Melanocyte of skin (primary cell): ENCODE measurements at places on chromosomes 6 and 20. TPM values are rescaled to one million over a fixed set of nuclear protein-coding genes. Genes with fewer than 3 reads are reported as not detected.

MUCL3 gene
- not detected in 2 replicates for total RNA-seq

AVP gene
- not detected in 2 replicates for total RNA-seq

TGM3 gene
- total RNA-seq = not detected in 2 replicates

GATA5 gene
- not detected in 2 replicates for total RNA-seq

BPIFB6 gene
- total RNA-seq = not detected in 2 replicates

CLVS2 gene
- total RNA-seq = under 0.01 TPM in 1 of 2 replicates, not detected in the other

ARFGEF3 gene
- 1.3 and 1.7 TPM in 2 replicates for total RNA-seq

ECT2L gene
- total RNA-seq = not detected in 2 replicates

EEF1E1 gene
- total RNA-seq = 30.2 and 34.4 TPM in 2 replicates

SLC4A11 gene
- total RNA-seq = 1.7 and 2.9 TPM in 2 replicates

TMEM244 gene
- not detected in 2 replicates for total RNA-seq

ARMH2 gene
- total RNA-seq = not detected in 2 replicates

DAAM2 gene
- 75.9 and 108 TPM in 2 replicates for total RNA-seq

GRIK2 gene
- 20.4 and 31.7 TPM in 2 replicates for total RNA-seq

GPSM3 gene
- total RNA-seq = 13.3 TPM in 2 replicates

RAET1L gene
- total RNA-seq = not detected in 2 replicates

OPN5 gene
- not detected in 2 replicates for total RNA-seq

ZSCAN16 gene
- total RNA-seq = 1.8 and 2.4 TPM in 2 replicates

C6orf141 gene
- total RNA-seq = not detected in 2 replicates

GTF3C6 gene
- 60.3 and 69.6 TPM in 2 replicates for total RNA-seq

LY86 gene
- total RNA-seq = not detected in 2 replicates

TOX2 gene
- total RNA-seq = under 0.01 TPM in 1 of 2 replicates, not detected in the other

KCNK5 gene
- under 0.01 and 0.15 TPM in 2 replicates for total RNA-seq

ABHD16A gene
- total RNA-seq = 47.0 and 54.6 TPM in 2 replicates

TDP2 gene
- total RNA-seq = 12.0 and 17.4 TPM in 2 replicates

EDN3 gene
- total RNA-seq = not detected in 2 replicates

PRND gene
- total RNA-seq = not detected in 2 replicates

MEI4 gene
- total RNA-seq = not detected in 2 replicates

RAET1G gene
- total RNA-seq = not detected in 2 replicates

LSM14B gene
- 31.0 and 34.9 TPM in 2 replicates for total RNA-seq

RAD21L1 gene
- not detected in 2 replicates for total RNA-seq

LZTS3 gene
- total RNA-seq = 5.1 and 5.5 TPM in 2 replicates

KCNB1 gene
- total RNA-seq = not detected in 2 replicates

TSBP1 gene
- not detected in 2 replicates for total RNA-seq

FAM209B gene
- total RNA-seq = 0.73 TPM in 1 of 2 replicates, not detected in the other

CYP39A1 gene
- 5.7 and 7.0 TPM in 2 replicates for total RNA-seq

BNIP5 gene
- under 0.01 TPM in 1 of 2 replicates, not detected in the other for total RNA-seq

PIM1 gene
- 2.3 and 3.0 TPM in 2 replicates for total RNA-seq

GSTA1 gene
- not detected in 2 replicates for total RNA-seq

KIAA1755 gene
- total RNA-seq = 1.3 and 5.4 TPM in 2 replicates

ZBP1 gene
- not detected in 2 replicates for total RNA-seq
